ENCODE measurements at places on chromosomes 11 and 22. TPM values are rescaled to one million over a fixed set of nuclear protein-coding genes. Genes with fewer than 3 reads are reported as not detected.

DNA sequence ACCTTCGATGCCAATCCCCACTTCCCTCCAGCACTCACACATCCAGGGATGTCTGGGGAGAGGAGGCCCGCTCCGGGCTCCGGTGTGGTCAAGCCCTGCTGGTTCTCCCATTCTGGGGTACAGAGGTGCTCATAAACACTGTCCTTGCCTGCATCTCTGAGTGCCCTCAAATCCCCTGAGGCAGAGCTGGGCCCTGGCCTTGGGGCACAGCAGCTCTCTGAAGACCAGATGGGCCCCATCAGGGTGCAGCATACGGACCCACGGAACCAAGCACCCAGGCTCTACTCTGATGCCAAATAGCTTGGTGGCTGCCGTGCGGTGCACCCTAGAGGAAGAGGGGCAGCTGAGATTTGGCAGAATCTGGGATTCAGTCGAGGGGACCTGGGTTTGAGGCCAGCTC, 35.7 kb upstream of the NNMT start:
- no peaks in the 10 kb centered on the region for H3K4me1 ChIP-seq
- no peak overlapping the region for H3K27ac ChIP-seq
- peaks cover 43% of the 10 kb centered on the region for H3K27me3 ChIP-seq
- DNase-seq = no peak
- H3K36me3 ChIP-seq = no peaks in the 10 kb centered on the region
- H3K4me3 ChIP-seq = no peak overlapping the region

GRCh38 chr22:39598017-39598965, 27.7 kb downstream of the CACNA1I start:
- peaks cover 77% of the 10 kb centered on the region for H3K27me3 ChIP-seq
- H3K36me3 ChIP-seq = no peaks in the 10 kb centered on the region
- peak overlapping the region; percentile 52 for H3K27ac ChIP-seq
- DNase-seq = peak; percentile 90

GRCh38 chr11:77119531-77119936, 8.5 kb upstream of the MYO7A start:
- H3K4me3 ChIP-seq = no peak overlapping the region
- H3K4me1 ChIP-seq = no peaks in the 10 kb centered on the region
- H3K27me3 ChIP-seq = no peaks in the 10 kb centered on the region
- H3K36me3 ChIP-seq = peaks cover 12% of the 10 kb centered on the region
- no peak overlapping the region for H3K27ac ChIP-seq

- peak; percentile 12 for DNase-seq
- H3K36me3 ChIP-seq = no peaks in the 10 kb centered on the region
- peaks cover 9% of the 10 kb centered on the region for H3K4me1 ChIP-seq
- H3K4me3 ChIP-seq = no peak overlapping the region
Measured at GRCh38 chr11:9726321-9727022, 62.6 kb downstream of the SWAP70 start.

DNA sequence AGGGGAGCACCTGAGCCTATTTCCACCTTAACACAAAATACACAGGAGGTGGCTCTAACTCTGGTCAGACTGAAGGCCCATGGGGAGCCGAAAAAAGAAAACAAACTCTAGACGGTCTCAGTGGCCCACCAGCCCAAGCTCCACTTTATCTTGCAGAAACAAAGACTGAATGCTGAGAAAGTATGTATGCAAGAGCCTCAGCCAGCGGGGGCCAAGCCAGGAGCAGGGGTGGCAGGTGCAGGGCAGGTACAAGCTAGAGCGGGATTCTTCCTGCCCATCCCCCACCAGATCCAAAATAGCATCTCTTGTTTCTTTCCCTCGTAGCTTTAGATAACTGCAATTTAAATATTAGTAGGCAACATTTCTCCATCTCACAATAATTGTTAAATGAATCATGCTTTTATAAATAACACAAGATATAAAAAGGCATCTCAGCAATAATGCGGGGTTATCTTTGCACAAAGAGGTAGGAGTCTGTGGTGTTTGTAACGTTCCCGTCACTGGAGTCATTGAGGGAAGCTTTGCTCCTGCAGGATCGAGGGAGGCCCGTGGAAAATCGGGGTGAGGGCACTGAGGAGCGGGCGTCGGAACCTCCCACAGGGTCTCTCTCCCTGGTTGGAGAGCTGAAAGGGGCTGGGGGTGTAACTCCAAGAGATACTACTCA, 418.0 kb downstream of the SHANK2 start:
- no peaks in the 10 kb centered on the region for H3K27me3 ChIP-seq
- DNase-seq = no peak
- H3K4me3 ChIP-seq = no peak overlapping the region

GRCh38 chr11:2885678-2886081, at the start of gene CDKN1C:
TSS of gene CDKN1C (minus strand) at chr11:2885775. CDS start at chr11:2885456, 319 bp downstream.
- no peaks in the 10 kb centered on the region for H3K4me1 ChIP-seq
- DNase-seq = peak; percentile 85
- H3K4me3 ChIP-seq = peak within 1 kb of the TSS; percentile 72
- peak within 1 kb of the TSS; percentile 56 for H3K27ac ChIP-seq
- peaks cover 23% of the 10 kb centered on the region for H3K27me3 ChIP-seq

- no peaks in the 10 kb centered on the region for H3K27me3 ChIP-seq
- H3K4me1 ChIP-seq = no peaks in the 10 kb centered on the region
Measured at GRCh38 chr11:107265591-107266121, 192.0 kb downstream of the CWF19L2 start.

RAB39A gene
- not detected for total RNA-seq

- H3K4me1 ChIP-seq = no peaks in the 10 kb centered on the region
- no peaks in the 10 kb centered on the region for H3K27me3 ChIP-seq
- no peak overlapping the region for H3K4me3 ChIP-seq
- no peaks in the 10 kb centered on the region for H3K36me3 ChIP-seq
- H3K27ac ChIP-seq = no peak overlapping the region
Measured at GRCh38 chr11:12420040-12420439, 42.7 kb downstream of the PARVA start.

Measured in Calu3 (cell line).